ENCODE measurements at places on chromosomes 6 and 20. TPM values are rescaled to one million over a fixed set of nuclear protein-coding genes. Genes with fewer than 3 reads are reported as not detected.
A peak's percentile ranks its signal among the peaks of the same experiment; 100 is the strongest.

DNA sequence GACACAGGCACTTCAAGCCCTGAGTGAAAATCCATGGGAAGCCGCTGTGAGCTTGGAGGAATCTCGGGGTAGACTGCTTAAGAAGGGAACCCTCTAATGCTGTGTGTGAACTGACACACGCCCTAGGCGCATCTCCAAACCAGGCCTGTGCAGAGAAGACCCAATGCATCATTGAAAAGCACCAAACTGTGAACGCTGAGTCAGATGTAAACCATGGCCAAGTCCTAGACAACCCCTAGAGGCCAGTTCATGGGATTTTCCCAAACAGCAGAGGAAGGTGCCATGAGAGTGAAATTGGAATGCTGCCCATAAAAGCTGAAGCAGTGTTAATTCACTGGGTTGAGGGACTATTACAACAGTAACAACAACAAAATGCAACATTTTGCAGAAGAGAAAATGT is 296.5 kb downstream of the SMOC2 start:
- no peak overlapping the region for H3K27ac ChIP-seq
- no peak overlapping the region for H3K4me3 ChIP-seq
- no peak for DNase-seq
- peaks cover 8% of the 10 kb centered on the region for H3K27me3 ChIP-seq

DNA sequence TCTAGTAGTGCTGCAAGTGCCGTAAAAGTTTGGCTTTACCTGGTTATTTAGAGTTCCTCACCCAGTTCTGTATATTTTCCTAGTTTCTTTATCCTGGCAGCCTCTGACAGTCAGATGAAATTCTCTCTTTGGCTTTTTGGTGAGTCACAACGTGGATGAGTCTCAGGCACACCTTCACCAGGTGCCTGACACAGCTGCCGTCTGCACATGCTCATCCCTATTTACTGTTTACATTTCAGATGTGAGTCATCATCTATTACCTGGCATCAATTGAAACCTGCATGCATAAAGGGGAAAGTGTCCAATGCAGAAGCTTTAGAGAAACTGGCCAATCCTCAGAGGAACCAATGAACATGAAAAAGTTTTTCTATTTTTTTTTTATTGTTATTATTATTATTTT is 33.3 kb upstream of the ADGRF4 start:
- H3K27ac ChIP-seq = no peak overlapping the region
- no peaks in the 10 kb centered on the region for H3K27me3 ChIP-seq
- no peaks in the 10 kb centered on the region for H3K4me1 ChIP-seq
- no peak overlapping the region for H3K4me3 ChIP-seq
- no peaks in the 10 kb centered on the region for H3K36me3 ChIP-seq

DNA sequence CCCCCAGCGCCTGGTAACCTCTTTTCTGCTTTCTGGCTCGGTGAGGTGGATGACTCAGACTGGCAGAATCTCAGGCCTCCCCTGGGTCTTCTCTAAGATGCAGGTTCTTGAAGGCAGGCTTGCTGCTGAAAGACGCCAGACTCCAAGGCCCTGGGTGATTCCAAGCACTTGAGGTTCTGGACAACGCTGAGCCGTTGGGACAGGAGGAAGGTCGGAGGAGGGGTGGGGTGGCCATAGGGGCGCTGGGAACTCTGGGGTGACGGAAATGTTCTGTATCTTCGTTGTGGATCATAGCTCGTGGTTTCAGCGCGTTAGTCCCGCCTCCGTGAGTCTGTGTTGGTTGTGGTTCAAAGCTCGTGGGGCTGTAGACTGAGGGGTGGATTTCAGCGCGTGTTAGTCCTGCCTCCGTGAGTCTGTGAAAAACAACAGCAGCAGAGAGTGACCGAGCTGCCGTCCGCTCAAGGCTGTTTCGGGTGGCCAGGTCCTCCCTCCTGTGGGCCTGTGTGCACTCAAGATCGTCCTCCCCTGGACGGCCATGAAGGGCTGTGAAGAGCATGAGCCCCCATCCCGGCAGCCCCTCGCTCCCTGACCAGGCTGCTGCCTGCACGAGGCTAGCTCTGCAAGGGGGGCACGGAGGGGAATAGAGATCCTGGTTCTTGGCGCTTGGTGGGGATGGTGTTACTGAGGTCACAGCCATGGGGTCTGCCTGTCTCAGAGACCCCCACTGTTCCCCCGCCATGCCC is 7.7 kb downstream of the NTSR1 start:
- no peak overlapping the region for H3K27ac ChIP-seq
- H3K4me1 ChIP-seq = no peaks in the 10 kb centered on the region
- no peaks in the 10 kb centered on the region for H3K36me3 ChIP-seq
- no peak overlapping the region for H3K4me3 ChIP-seq
- no peak for DNase-seq

The KCNQ2 gene
- not detected for total RNA-seq

DNA sequence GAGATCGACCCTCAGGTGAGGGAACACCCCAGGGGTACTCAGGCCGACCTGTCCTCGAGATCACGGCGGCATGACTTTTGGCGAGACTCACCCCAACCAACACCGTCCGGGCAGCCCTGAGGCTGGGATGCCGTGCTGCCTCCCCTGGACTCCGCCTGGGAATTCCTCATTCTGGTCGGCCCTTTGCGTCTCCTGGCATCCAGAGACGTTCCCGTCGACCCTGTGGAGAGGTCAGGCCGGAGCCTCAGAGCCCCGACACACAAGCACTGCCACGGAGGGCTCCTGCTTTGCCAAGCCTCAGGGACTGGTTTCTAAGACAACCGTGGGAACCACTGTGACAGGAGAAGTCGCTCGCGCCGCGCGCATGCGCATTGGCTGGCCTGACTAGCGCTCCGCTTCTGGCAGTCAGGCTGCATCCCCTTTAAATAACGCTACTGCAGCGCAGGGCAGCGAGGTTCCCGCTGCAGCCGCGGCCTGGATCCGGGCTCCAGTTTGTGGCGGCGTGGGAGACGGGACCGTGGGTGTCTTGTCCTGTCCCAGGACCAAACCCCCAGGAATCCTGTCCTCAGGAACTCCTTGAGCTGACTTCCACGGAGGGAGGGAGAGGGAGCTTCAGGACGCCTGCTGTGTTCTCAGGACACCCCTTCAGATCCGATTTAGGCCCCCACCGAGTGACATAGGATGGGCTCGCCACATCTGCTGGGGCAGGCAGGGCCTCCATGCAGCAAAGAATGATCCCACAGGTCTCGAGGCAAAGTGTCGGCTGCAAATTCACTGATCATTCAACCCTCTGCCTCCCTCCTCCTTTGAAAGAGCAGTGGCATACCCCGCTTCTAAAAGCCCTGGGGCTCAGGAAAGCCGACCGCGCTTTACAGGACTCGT is 163.2 kb upstream of the ZNF337 start:
- H3K4me3 ChIP-seq = no peak overlapping the region
- DNase-seq = no peak

GRCh38 chr6:7646394-7646793 is 56.4 kb downstream of the SNRNP48 start:
- no peak overlapping the region for H3K4me3 ChIP-seq
- H3K27ac ChIP-seq = no peak overlapping the region
- no peak for DNase-seq
- no peaks in the 10 kb centered on the region for H3K27me3 ChIP-seq

The CPXM1 gene
- total RNA-seq = 0.12 TPM

DNA sequence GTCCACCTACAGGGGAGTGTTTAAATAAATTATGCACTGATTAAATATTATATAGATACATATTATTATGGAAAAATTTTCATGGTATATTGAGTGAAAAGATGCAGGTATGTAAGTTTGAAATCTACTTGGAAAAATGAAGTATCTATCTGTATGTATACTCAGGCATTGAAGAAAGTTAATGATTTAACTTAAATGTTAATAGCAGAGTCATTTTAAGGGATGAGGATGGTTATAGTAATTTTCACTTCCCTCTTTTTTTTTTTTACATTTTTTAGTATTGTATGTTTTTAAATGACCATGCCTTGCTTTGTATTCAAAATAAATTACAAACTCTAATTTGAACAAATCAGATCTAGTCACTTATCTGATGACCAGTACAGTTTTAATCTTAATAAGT is 43.2 kb upstream of the NOTCH4 start:
- no peak for DNase-seq
- no peak overlapping the region for H3K27ac ChIP-seq
- H3K27me3 ChIP-seq = no peaks in the 10 kb centered on the region
- peaks cover 8% of the 10 kb centered on the region for H3K36me3 ChIP-seq
- no peak overlapping the region for H3K4me3 ChIP-seq

DNA sequence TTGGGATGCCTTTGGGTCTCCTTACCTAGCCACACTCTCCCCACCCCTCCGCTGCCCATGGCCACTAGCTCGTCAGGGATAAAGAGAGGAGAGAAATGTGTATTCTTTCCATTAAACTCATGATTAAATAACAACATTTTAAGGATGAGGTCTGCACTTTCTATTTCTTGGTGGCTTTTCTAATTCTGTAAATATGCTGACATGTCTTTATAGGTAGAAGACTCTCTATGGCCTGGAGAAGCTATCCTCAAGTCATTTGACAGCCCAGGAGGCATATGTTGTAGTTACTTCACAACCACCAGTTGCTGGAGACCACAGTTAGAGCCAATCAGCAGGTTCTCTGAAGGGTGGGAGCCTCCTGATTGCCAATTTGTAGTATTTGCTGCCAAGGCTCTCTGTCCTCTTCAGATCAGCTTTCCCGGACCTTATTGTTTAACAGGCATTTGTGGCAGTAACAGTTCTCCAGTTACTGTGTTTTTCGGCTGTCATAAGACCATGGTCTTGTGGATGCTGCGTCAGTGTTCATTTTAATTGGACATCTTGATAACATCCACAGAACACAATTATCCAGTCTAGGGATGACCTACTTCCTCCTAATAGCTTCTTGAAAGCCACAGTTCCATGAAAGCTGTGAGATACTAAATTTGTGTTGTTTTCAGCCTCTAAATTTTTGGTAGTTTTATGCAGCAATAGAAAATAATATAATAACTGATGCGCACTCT is 205.0 kb upstream of the KCNQ5 start:
- H3K36me3 ChIP-seq = no peaks in the 10 kb centered on the region
- no peak overlapping the region for H3K4me3 ChIP-seq
- no peak for DNase-seq
- peaks cover 8% of the 10 kb centered on the region for H3K4me1 ChIP-seq
- H3K27ac ChIP-seq = no peak overlapping the region
- H3K27me3 ChIP-seq = no peaks in the 10 kb centered on the region

- H3K27me3 ChIP-seq = no peaks in the 10 kb centered on the region
- H3K36me3 ChIP-seq = no peaks in the 10 kb centered on the region
- no peak overlapping the region for H3K4me3 ChIP-seq
- H3K4me1 ChIP-seq = no peaks in the 10 kb centered on the region
- H3K27ac ChIP-seq = no peak overlapping the region
Observed at GRCh38 chr20:16904751-16905150, 156.6 kb downstream of the OTOR start.

- peak; percentile 37 for DNase-seq
- peak overlapping the region; percentile 18 for H3K4me3 ChIP-seq
- H3K27ac ChIP-seq = peak overlapping the region; percentile 70
- no peaks in the 10 kb centered on the region for H3K36me3 ChIP-seq
- H3K4me1 ChIP-seq = peaks cover 47% of the 10 kb centered on the region
- no peaks in the 10 kb centered on the region for H3K27me3 ChIP-seq
Observed at GRCh38 chr6:46932526-46933319, 11.0 kb upstream of the ADGRF5 start.

All from SJCRH30 (cell line).